ENCODE measurements at places on chromosomes 2 and 18.
A peak's percentile ranks its signal among the peaks of the same experiment; 100 is the strongest.

DNA sequence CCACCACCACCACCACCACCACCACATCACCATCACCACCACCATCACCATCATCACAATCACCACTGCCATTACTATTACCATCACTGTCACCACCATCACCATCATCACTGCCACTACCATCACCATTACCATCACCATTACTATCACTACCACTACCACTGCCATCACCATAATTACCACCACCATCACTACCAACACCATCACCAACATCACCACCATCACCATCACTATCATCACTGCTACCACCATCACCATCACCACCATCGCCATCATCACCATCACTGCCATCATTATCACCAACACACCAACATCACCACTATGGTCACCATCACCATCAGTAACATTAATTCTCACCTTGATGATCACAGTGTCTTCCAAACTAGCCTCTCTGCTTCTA is 291.4 kb downstream of the TGIF1 start:
- no peak for DNase-seq

- DNase-seq = no peak
Observed at GRCh38 chr2:10688921-10689807, 611 bp downstream of the NOL10 start.

DNA sequence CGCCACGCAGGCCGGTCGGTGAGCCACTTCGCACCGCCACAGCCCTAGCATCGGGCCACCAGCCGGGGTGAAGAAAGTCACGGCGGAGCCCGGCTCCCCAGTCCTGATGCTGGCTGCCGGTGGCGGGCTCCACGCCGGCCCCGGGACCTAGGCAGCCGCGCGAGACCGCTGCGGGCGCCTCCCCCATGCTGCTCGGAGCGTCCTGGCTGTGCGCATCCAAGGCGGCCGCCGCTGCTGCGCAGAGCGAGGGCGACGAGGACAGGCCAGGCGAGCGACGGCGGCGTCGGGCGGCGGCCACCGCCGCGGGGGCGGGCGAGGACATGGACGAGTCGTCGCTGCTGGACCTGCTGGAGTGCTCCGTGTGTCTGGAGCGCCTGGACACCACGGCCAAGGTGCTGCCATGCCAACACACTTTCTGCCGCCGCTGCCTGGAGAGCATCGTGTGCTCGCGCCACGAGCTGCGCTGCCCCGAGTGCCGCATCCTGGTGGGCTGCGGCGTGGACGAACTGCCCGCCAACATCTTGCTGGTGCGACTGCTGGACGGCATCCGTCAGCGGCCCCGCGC is 433 bp downstream of the SH3RF3 start:
- peak; percentile 63 for DNase-seq

- no peak for DNase-seq
Observed at GRCh38 chr18:10488017-10488416, 33.6 kb downstream of the APCDD1 start.

DNA sequence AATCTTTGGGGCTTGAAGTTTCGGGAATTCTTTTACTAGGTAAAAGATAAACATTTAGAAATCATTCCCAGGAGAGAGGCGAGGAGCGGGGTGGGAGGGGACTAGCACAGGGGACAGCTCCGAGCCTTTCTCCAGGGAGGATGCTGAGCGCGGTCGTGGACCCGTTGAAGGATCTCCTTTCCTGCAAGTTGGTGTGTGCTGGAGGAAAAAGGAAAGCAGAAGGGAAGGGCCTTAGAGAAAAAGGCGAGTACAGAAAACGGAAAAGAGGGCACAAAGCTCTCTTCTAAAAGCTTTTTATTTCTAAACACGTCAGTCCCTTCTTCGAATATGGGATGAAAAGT is 640 bp downstream of the SLC39A6 start:
- DNase-seq = no peak

- DNase-seq = no peak
Observed at GRCh38 chr18:34281290-34281689, 56.6 kb upstream of the NOL4 start.

Data from activated T-cell treated with anti-CD3 and anti-CD28 coated beads, Interleukin-2, amount 50 U/mL, for 1 hour (primary cell).